Hematopoietic multipotent progenitor cell treated with erythropoietin and hydrocortisone succinate and interleukin-3 and kit ligand, for 8 days (in vitro differentiated cells): ENCODE measurements at places on chromosomes 2 and 18.

GRCh38 chr2:152046940-152047339 is 51.9 kb downstream of the CACNB4 start:
- DNase-seq: no peak

DNA sequence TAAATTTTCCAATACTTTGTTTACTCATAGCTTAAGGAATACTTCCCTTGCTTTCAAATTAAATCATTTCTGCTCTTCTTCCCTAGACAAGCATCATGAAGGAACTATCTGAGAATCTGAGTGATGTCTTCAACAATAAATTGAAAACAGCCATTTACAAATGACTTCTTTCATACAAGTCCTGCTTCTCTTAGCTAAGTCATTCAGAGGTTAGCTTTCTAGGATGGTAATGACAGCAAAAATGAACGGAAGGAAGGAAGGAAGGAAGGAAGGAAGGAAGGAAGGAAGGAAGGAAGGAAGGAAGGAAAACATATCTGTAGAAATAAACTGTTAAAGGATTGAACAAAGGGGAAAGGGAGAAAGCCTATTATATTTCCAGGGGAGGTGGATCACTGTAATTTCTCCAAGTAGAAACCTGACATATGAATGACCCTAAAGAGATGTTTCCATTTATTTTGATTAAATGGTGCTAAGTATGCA is 335.0 kb upstream of the KYNU start:
- DNase-seq: no peak

DNA sequence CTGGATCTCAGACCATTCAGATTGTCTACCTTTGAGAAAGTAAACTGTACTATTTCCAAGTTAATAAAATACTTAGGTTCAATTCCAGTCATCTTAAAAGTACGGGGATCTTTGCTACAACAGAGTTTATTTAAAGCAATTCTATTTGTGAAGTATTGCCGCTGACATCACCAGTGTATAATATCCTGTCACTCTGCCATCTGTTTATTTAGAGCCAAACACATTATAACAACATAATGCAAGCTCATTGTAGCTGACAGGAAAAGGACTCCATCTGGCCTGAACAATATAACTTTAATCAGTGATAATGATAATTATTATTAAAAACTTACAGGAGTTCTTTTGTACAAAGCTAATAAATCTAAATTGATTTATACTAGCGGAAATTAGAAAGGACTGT is 786.8 kb downstream of the ERBB4 start:
- DNase-seq: no peak

DNA sequence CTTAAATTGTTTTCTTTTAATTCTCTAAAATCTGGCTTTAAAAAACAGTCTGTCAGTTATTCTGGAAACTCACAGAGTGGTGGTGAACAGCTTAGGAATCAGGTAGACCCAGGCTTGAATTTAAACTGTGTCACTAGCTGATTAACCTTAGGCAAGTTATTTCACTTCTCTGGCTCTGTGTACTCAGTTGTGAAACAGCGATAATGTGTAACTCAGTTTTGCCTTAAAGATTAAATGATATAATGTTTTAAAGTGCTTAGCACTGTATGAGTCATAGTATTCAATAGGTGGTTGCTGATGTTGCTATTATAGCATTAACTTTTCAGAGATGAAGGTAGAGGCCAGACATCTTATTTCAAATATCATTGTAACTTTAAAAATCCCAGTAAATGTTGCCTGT is 40.7 kb downstream of the PKP4 start:
- DNase-seq: peak; percentile 26

- DNase-seq: no peak
Observed at GRCh38 chr2:81739966-81740365, 1435.4 kb upstream of the LRRTM1 start.

DNA sequence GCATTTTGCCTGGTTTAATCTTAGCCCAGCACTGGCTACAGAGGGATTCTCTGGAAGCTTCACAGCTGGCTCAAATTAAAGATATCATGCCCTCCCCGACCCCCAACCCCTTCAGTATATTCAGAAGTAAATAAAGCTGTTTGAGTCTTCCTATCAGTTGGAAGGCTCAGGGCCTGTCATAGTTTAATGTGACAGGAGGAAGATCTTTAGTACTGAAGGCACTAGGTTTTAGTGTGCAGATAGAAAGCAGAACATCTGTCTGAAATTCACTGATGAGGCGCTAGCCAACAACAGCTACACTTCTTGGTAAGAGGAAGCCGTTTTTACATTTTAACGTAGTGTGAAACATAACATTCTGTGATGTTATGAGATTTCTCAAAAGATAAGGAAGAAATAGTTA is 969.1 kb upstream of the CDH2 start:
- no peak for DNase-seq

- peak; percentile 66 for DNase-seq
Observed at GRCh38 chr18:45910405-45911023, 56.6 kb downstream of the EPG5 start.

DNA sequence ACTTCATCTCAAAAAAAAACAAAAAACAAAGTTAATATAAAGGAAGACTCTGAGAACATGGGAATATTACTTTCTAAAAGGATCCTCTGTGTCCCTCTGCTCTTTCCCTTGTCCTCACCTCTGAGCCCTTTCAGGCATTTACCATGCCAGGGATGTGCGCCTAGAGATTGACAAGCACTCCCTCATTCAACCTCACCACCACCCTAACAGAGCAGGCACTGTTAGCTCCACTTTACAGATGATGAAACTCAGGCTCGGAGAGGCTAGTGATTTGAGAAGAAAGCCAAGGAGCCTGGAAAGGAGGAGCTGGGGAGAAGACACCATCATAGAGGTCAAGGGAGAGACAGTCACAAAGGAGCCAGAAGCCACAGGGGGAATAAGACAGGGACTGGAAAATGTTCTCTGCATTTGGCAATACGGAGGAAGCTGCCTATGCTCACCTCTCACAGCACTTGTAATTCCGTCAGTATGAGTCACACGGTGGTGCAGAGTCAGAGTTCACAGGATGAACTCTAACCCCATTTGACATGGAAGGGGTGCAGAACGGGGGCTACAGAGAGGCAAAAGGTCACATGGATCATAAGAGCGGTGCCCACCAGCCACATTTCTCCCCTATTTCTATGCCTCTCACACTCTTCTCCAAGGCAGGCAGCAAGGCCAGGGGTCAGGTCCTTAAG is 101.8 kb upstream of the NFU1 start:
- DNase-seq: no peak

GRCh38 chr2:220165401-220165800 is 538.0 kb downstream of the SLC4A3 start:
- no peak for DNase-seq

GRCh38 chr2:157106950-157107349 is 150.6 kb upstream of the GALNT5 start:
- no peak for DNase-seq
